AG20443 (cell line): ENCODE measurements at places on chromosomes 7 and 10.

DNA sequence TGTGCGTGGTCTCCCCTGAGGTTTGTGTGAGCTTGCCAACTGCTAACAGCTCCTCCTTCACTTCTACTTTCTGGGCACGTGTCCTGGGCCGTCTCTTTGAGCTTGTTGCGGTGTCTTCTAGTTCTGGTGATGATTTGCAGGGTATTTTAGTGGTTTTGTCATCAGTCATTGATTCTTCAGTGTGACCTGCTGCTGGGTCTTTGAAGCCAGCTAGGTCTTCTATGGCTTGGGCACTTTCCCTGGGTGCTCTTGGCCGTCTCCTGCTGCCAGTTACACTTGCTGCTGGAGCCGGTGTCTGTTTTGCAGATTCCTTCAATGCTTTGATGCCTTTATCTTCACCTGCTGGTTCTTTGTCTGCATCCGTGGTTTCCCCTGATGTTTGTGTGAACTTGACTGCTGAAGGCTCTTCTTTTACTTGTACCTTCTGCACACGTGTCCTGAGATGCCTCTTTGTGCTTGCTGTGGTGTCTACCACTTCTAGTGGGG is 23.0 kb downstream of the MKI67 start:
- DNase-seq, result no peak

- no peak for DNase-seq
These were observed 145.8 kb downstream of the DNAJB6 start for GRCh38 chr7:157482517-157483087.

DNA sequence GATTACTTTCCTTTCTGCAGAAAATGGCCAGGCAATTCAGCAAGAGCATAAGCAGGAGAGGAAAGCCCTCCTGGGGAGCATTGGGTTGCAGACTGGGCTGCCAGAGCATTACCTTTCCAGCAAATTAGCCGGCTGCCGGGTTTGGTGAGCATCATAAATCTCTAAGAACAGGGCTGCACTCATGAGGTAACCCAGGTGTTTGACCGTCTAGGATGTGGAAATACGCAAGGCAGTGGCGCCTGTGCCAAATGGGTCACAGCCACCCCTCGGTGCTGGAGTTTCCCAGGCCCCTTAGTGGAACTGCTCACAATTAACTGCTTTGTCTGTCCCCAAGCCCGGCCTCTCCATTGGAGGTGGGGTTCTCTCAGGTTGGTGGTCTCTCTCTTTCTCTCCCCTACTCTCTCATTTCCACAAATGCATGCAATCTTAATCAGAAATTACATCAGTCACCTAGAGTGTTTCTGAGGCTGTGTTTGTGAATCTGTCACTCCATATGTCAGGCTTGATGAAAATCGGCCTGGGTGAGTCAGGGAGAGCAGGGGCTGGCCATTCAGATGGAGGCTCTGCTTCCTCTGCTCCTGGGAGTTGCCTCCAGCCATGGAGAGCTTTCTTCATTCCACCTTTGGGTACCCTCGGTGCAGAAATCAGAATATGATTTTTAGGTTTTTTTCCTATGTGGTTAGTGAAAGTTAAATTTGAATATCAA is 26.7 kb downstream of the PTN start:
- no peak for DNase-seq

DNA sequence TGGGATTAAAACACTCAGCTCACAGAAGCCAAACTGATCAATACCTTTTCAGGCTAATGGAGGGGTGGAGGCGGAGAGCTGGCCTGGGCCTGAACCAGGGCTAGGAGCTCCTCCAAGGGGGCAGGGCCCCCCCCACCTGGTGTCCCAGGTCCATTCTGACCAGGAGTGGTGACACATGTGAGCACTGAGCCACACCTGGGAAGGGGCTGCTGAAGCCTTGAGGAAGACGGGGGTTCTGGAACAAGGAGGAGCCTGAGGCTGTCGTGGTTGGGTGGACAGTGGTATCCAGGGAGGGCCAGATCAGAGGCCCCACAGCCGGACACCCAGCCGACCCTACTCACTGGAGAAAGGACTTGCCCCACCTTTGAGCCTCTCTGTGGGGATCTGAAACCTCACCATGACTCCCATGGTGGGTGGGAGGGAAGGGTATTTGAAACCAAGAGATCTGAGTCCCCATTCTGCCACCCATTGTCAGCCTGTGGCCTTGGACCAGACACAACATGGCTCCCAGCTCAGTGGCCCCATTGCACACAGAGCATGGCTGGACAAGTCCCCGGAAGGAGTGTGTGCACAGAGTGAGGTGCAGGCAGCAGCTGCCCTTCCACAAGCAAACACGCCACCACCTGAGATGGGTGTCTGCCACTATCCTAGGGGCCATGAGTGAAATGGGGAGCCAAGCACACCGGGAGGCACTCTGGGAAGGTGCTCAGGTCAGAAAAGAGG is 12.4 kb downstream of the TMEM273 start:
- DNase-seq, result no peak

DNA sequence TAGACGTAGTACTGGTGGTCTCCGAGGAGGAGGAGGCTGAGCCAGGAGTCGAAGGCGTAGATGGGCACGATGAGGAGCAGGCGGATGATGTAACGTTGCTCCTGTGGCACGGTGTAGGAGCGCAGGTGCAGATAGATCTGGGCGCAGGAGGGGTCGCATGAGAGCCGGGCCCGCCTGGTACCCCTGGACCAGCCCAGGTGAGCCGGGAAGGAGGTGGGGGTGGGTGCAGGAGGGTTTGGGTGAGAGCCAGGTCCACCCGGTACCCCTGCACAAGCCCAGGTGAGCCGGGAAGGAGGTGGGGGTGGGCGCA is 5.2 kb downstream of the TMEM184A start:
- no peak for DNase-seq

DNA sequence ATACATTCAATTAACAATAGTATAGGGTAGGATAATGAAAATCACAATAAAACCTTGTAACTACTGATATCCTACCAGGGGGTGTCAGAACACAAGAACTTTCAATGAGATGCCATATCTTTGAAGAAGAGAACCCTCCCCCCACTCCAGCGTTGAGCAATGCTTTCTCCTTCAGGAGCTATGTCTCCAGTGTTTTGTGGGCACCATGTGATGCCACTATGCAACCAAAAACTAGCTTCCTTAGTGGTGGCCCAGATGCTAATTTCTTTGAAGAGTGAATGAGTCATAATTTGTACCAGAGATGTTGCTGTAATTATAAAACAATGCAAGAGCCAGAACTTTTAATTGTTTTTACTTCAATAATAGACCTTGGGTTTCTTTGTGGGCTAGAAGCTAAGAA is 76.0 kb upstream of the ADO start:
- DNase-seq, result no peak

DNA sequence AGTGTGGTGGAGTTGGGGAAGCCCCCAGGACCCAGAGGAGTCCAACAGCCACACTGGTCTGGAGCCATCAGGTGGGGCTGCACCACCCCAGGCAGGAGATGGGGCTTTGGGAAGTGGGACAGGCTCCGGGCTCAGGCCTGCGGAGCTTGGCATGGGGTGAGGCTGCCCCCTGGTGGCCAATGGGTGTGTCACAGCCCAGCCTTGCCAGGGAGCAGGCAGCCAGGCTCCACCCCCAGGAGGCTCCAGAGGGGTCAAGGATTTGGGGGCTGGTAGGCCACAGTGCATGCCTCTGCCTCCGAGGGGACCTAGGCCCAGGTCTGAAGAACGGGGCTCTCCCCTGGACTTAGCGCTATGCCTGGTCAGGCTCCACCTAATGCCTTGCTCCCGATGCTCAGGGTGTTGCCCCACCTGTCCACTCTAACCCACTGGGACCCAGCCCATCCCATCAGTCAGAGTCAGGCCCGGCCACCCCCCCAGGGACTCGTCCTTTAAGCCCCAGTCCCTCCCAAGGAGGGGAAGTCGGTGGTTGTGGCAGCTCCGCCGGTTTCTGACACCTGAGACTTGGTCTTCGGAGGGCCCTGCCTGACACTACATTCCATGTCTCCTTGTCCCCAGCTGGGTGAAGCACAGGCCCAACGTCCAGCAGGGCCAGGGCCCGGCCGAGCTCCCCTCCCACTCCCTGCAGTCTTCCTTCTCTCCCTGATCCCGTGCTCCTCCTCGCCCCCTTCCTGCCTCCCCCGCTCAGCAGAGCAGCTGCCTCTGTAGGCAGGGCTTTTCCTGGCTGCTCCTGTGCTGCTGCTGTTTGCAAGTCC is 11.3 kb upstream of the SAMD8 start:
- DNase-seq, result peak; percentile 93

DNA sequence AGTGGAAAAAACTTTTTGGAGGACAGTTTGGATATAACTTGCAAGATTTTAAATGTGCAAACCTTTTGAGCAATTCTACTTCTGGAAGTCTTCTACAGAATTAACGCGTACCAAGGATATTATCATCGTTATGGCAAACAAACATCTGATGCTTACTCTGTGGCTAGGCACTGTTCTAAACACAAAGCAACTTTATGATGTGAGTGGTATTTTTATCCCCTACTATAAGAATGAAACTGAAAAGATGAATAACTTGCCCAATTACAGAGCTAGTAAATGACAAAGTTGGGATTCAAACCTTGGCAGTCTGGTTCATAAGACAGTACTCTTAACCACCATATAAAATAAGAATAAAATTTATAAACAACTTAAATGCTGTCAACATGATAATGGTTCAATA is 15.8 kb downstream of the ASZ1 start:
- no peak for DNase-seq
